ENCODE measurements at places on chromosomes 2 and 18.

DNA sequence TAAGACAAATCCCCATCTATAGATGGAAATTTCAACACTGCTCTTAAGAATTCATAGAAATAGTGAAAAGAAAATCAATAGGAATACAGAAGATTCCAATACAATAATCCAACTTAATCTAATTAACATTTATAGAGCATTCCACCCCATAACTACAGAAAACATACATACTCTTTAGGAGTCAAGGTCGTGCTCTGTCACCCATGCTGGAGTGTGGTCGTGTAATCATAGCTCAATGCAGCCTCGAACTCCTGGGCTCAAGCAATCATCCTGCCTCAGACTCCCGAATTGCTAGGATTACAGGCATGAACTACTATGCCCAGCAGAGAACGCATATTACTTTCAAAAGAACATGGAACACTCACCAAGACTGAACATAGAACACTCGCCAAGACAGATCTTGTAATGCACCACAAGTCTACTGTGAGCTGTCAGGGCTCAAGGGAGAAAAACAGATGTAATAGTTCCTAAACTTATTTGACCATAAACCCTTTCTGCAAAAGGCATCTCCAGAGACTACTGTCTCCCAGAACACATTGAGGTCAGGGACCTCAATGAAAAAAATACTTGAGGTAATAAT lies 14.1 kb downstream of the MEMO1 start:
- DNase-seq, result no peak

GRCh38 chr2:135150725-135151124 lies 98.6 kb downstream of the RAB3GAP1 start:
- no peak for DNase-seq

GRCh38 chr2:162885281-162886070 lies 46.9 kb upstream of the KCNH7 start:
- no peak for DNase-seq

- DNase-seq, result no peak
Observed at GRCh38 chr2:132583666-132584360, 86.2 kb downstream of the LYPD1 start.

- no peak for DNase-seq
Observed at GRCh38 chr18:62766266-62766665, 50.9 kb downstream of the PHLPP1 start.

DNA sequence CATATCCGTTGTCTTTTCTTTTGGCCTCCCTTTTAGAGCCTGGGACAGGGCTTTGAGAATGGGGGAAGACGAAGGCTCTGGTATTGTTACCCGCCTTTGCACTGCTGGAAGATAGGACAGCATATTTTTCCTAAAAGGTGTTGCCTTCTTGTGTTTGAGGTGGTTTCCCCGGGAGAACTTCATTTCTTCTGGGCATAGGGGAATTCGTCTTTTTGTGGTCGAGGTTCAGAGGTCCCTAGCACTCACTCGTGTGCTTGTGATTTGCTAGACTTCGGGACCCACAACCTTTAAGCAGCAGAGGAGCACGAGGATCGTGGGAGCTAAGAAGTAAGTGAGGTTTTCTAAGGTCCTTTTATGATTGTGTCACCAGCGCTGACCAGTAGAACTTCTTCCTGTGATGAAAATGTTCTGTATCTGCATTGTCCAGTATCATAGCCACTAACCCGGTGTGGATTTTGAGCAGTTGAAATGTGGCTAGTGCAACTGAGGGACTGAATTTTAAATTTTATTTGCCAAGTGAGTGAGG lies 611 bp downstream of the ZNF512 start:
- no peak for DNase-seq

DNA sequence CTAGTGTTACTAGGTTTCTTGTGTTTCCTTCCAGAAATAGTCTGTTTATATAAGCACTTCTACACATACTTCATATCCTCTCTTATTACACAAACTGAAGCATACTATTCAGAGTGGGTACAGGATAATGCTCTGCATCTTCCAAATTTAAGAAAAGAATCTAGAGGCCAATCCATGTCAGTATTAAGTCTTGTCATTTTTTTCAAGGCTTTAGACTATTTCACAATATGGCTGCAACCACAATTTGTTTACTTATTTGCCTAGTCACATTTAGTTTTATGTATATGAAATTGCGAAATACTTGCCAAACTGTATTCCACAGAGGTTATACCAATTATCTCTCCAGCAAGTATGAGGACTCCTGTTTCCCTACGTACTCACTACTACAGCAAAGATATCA lies 27.9 kb downstream of the IWS1 start:
- DNase-seq, result no peak

GRCh38 chr2:179218848-179219594 lies 45.6 kb downstream of the SESTD1 start:
- DNase-seq, result no peak

GRCh38 chr2:158723921-158724802 lies 71.0 kb upstream of the DAPL1 start:
- DNase-seq, result no peak

- DNase-seq, result no peak
Observed at GRCh38 chr2:41998186-41999127, 49.4 kb upstream of the PKDCC start.

GRCh38 chr2:102514061-102514785 lies 41.2 kb downstream of the SLC9A4 start:
- DNase-seq, result no peak

- DNase-seq, result no peak
Observed at GRCh38 chr2:189287982-189288521, 108.5 kb upstream of the COL5A2 start.

- DNase-seq, result no peak
Observed at GRCh38 chr2:102166189-102166845, 20.5 kb upstream of the IL1RL2 start.

DNA sequence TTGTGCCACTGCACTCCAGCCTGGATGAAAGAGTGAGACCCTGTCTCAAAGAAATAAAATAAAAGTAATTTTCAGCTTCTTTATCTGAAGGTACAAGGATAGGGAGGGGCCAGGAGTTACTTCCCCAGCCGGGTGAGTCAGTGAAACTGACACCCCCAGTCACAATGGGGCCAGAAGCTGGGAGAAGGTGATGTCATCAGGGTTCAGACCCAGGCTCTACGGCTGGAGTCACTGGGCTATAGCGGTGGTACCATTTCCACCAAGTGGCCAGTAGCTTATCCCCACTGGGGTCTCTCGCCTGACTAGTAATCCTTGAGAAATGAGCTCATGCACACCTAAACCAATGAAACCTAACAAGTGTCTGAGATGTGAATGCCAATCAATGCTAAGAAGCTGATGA lies 107.9 kb downstream of the ALPK2 start:
- DNase-seq, result no peak

DNA sequence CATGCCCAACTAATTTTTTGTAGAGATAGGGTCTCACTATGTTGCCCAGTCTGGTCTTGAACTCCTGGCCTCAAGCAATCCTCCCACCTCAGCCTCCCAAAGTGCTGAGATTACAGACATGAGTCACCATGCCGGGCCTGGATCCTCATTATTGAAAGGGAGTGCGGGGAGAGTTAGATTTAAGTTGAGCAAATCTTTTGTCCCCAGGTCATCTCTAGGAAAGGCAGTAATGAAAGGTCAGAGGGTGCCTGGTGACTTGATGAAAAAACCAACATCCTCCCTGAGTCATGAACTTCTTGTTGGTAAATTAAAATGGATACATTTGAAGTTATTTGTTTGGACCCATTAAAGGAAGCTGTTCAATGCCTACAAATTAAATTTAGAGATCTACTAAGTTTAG lies 25.1 kb downstream of the STAT4 start:
- DNase-seq, result no peak

DNA sequence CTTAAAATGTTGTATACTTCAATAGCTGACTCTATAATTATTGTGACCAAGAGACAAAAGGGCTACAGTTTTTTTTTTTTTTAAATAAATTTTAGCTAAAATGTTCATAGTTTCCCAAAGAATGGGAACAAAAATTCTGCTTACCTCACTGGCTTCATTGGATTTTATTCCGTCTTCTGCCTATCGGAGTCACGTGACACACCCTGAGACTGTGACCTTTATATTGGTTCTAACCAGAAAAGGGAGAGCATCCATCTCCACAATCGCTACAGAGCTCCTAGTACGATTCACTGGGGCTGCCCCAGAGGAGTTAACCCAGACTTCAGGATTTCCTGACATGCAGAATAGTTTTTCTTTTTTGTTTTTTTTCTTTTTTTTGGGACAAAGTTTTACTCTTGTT lies 203.6 kb upstream of the SLC35G4 start:
- DNase-seq, result no peak

DNA sequence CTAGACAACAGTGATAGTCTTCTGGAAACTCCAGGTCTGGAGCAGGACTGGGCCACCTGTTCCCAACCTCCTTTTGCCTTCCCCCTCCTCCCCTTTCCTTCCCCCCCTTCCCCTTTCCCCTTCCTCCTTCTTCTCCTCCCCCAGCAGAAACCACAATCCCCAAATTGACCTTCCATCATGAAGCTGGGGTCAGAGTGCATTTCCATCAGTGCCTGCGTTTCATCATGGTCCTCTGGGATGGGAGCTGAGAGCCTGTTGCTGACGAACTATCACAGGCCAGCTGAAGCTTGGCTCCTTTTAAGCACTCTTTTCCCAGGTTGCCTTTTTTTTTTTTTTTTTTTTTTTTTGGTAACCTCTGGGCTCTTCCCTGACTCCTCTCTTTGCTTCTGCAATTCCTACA lies 52.6 kb upstream of the SMAD2 start:
- no peak for DNase-seq

GRCh38 chr18:62460851-62461300 lies 61.9 kb upstream of the ZCCHC2 start:
- DNase-seq, result no peak

DNA sequence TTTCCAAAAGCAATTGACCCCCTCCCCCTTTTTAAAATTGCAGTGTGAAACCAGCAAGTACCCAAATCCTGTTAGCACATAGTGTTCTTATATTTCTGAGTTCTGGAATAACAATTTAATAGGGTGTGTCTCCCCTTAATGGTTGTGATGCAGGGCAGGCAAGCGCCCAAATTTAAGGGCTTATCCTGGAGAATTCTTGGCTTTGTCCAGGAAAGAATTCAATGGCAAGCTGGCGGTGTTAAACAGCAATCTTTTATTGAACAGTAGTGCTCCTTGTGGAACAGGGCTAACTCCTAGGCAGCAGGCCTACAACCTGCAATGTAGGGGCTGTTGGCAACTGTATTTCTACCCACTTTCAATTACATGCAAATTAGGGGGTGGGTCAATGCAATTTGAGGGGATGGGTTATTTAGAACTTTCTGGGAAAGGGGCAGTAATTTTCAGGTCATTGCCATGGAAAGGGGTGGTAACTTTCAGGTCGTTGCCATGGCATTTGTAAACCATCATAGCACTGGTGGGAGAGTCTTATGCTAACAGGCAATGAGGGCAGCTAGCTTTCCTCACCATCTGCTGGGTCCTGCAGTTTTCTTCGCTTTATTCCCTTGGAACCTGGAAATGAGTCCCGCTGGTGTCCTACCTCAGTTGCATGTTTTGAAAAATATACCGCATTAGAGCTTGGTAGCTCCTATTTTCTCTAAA lies 149.0 kb upstream of the KCTD1 start:
- DNase-seq, result no peak

GRCh38 chr2:189060096-189060642 lies 86.0 kb downstream of the COL3A1 start:
- DNase-seq, result no peak

GRCh38 chr2:159322419-159322818 lies 35.9 kb upstream of the WDSUB1 start:
- no peak for DNase-seq

GRCh38 chr2:102262216-102263129 lies 48.9 kb upstream of the IL1RL1 start:
- DNase-seq, result no peak

DNA sequence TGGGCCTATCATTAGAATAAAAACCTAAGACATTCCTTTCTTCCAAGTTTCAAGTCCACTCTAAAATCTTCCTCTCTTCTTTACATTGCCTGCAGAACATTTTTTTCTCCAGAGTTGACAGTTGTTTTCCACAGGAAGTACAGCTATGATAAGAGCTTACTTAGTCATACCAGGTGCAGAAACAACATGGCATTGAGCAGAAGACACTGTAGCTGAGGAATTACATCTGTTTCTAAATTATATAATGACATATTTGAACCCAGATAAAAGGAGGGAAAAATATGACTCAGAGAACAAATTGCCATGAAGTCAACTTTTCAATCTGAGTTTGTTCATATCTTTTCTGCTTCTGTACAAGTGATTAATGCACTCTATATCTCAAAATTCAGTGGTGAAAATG lies 30.2 kb downstream of the CMPK2 start:
- no peak for DNase-seq

DNA sequence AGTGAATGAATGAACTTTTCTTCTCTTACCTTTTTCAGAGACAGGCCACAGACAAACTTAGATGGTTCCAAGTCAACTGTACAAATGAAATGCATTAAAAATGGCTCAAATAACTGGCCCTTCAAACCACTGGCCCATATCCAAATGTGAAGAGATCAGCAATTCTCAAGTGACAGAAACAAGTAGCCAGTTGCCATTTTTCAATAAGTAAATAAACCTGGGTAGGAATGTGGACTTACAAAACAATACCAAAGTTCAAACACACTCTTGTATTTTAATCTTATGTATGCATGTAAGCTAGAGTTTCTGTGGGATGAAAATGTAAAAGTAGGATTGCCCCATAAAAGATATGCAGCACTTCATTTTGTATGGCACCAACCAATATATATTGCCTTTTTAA lies 129.2 kb downstream of the MEP1B start:
- DNase-seq, result no peak

DNA sequence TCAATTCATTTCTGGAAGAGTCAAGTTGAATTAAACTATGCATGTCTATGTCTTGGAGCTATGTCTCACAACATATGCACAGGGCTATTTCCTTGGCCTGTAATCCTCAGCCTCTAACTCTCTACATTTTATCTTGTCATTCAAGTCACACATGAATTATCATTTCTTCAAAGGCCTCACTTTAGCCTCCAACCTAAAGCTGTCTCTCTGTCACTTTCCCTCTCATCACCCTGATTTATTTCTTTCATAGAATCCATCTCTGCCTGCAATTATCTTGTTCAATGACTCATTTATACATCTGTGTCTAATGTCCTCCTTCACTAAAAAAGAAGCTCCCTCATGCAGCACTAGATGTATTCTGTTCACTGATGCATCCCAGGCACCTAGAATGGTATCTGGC lies 614.2 kb upstream of the REG3G start:
- DNase-seq, result no peak

GRCh38 chr2:19195661-19196060 lies 162.8 kb downstream of the OSR1 start:
- no peak for DNase-seq
